ENCODE measurements at places on chromosomes 13 and 19.

- DNase-seq: no peak
These were observed 58.4 kb downstream of the MLLT1 start for GRCh38 chr19:6221220-6221877.

DNA sequence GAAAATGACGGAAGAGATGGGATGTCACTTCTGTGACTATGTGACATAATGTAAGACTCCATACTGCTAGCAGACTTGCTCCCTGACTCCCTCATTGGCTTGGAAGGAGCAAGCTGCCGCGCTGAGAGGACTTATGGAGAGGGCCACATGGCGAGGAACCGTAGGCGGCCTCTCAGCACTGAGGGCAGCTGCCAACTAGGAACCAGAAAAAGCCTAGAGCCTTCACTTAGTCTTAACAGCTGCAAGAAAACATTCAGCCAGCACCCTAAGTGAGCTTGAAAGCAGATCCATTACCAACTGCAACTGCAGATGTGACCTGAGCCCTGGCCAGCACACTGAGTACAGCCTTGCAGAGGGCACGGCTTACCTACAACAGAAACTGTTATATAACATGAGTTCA, 33.9 kb downstream of the USP12 start:
- DNase-seq: no peak

DNA sequence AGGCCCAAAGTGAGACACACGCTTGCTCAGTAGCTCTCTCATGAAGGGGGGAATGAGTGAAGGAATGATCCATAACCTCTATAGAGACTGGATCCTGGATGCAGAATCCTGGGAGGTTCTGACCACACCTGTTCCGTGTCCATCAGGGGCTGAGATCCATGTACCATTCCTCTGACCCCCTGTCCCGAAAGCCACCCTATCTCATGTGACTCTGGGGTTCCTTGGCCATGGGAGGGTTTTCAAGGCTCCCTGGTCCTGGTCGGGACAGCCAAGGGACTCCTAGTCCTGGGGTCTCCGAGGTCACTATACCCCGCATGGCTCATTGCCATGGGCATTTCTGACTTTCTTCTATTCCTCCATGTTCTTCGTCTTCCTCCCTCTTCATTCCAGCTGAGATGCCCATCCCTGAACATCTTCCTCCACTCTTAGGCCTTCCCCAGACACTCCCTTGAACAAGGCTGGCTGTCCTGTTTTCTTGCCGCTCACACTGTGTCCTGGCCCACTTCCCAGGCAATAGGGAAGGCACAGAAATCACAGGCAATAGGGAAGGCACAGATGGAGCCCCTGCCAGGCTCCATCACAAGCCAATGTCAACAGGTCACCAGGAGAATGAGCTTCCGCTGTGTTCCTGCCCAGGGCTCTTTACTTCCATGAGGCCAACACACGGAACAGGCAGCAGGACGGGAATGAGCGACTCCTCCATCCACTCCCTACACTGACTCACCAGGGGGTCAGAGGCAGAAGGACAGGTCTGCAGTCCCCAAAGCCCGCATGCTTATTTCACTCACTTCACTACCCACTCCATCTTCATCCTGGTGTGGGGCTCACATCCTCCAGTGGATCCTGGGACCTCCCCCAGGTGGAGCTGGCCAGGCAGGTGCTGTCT, 3.2 kb downstream of the CEACAM5 start:
- DNase-seq: no peak

DNA sequence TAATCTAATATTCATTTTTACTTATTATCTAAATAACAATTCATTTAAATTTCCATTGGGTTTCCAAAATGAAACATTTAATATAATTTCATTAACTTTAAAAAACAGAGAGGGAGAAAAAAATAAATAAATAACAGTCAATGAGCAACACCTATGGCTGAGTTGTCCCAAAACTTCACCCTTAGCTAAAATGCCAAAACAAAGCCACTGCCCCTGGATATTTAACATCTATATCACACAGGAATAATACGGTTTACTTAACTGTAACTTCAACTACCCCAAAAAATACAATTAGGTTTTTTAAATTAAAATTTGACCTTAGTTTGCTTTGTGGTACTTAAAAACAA, 541 bp downstream of the ELF1 start:
- DNase-seq: no peak

DNA sequence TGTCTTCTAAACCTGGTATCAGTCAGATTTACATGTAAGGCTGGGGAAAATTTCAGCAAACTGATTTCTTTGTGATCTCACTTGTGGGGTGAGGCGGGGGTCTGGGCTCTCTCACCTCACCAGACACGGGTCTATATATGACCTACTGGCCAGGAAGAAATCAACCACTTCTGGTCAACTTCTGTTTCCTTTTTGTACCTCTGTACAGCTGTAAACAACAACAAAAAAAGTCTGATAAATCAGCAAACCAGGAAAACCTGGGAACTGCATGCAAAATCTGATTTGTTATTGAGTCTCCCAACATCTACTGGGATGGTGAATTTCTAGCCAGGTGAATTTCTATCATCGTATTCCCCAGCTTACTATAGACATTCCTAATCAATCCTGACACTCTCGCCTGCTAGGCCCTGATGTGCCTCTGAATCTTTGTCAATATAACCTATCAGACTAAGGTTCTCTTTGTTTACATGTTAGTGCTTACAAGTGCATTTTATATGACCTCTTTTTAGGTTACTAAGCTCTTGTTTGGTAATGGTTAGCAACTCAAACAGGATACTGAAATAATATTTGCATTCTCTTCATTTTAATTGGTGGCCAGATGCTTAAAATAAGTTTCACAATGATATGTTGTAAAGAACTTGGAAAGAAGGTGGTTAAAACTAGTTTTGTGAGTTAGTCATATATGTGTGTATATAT, 77.7 kb downstream of the LRRC63 start:
- no peak for DNase-seq

DNA sequence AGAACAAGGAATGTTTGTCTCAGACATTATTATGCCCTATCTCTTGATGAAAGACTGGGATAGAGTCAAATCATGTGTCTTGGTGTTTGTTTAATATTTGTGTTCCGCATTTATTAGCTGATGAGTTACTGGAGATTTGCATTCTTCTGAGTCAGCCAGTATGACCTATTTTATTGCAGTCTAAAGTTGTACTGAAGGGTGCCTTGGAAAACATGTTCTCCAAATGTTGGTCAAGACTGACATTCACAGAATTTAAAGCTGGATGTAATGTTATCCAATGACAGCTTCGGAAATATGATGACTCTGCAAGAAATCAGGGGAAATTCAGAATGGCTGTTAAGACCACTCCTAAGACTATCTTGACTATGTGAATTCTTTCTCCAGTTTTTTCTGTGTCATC, 134.0 kb downstream of the KCNRG start:
- DNase-seq: no peak

DNA sequence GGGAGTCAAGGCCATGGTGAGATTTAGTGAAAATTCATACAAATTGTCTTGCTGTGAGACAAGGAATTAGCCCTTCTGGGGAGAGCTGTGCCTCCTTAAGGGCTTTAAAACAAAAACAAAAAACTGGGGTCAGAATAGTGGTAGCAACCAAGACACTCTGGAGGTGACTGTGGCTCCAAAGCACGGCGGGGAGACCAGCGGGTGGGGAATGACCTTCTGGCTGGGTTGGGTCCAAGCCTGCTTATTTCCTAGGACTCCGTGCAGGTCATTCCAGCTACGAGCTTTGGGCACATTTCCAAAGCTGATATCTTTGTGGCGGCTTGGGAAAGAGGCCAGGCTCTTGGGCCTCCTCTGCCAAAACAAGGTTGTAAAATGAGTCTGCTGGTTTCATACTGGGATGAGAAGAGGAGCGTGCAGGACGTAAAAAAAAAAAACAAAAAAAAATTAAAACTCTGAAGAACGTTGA, 348.3 kb downstream of the UQCRFS1 start:
- DNase-seq: no peak

- DNase-seq: no peak
These were observed 84.4 kb downstream of the FAM216B start for GRCh38 chr13:42865768-42866102.

DNA sequence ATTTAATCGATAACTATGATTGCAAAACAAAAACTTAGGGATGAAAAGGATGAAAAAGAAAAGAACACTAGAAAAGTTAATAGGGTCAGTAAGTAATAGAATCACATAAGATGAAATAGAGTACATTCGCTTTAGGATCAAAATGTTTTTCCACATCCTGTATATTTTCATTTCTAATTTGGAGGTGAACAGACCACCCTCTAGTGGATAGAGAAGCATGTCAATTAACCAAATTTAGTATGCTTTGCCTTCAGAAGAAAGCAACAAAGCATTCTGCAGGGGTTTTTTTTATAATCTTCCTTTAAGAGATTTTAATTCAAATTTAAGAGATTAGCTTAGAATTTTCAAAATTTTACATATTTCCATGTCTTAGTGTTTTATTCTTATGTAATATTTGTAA, 611.0 kb upstream of the SGCG start:
- no peak for DNase-seq

- DNase-seq: no peak
These were observed 1095.4 kb upstream of the PCDH20 start for GRCh38 chr13:62510906-62511655.

- DNase-seq: no peak
These were observed 273.7 kb downstream of the FGF9 start for GRCh38 chr13:21944610-21945009.

DNA sequence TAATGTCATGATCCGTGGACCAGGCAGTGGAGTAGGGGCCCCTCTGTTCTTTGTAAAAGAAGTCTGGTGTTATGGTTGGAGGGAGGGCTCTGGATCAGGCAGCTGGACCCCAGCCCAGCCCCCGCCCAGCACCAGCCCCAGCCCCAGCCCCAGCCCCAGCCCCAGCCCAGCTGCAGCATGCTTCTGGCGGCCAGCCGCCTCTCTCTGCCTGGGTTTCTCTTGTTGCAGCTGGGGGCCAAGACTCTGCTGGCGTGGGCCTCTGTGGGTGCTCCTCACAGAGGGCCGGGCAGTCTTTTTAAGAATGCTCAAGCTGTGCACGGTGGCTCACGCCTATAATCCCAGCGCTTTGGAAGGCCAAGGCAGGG, 17.9 kb downstream of the DOT1L start:
- no peak for DNase-seq

DNA sequence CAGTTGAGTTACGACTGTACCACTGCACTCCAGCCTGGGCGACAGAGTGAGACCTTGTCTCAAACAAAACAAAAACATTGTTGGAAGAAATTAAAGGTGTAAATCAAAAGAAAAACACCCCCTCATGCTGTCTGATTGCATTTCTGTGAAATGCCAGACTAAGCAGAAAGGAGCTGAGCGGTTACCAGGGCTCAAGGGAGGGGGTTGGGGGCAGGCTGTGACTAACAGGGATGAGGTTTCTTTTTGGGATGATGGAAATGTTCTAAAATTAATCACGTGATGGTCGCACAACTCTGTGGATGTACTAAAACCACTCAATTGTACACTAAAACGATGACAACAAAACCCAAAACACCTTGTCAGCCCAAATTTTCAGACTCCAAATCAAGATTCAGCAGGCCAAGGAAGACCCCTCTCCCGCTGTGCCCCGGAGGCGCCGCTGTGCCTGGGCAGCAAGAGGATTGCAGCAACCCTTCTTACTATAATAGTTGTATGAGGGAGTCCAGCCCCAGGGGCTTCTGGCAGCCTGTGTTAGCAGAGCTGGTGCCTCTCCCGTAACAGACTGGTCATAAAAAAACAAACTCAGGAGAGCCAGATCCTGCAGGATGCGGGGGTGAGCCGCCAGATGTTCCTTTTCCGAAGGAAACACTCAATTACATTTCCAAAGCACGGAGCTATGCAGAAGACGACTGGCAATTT, 20.9 kb downstream of the CAPS start:
- DNase-seq: no peak

GRCh38 chr13:77599351-77599750, 63.8 kb downstream of the SCEL start:
- no peak for DNase-seq

DNA sequence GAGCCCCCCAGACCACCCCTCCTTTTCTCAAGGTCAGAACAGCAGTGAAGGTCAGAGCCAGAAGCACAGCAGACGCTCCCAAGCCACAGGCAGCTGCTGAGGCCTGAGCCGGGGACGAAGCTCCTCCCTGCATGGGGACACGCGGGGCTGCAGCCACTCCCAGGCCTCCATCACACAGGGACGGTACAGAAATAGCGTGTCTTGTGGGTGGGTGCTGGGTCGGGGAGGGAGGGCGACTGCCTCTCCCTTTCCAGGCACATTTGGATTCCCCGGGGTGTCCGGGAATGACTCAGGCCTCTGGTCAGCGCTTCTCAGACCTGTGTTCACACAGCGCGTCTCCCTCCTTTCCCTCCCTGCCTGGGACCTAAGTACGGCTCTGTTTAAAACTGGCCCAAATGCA, 33.2 kb downstream of the RASA3 start:
- DNase-seq: no peak

DNA sequence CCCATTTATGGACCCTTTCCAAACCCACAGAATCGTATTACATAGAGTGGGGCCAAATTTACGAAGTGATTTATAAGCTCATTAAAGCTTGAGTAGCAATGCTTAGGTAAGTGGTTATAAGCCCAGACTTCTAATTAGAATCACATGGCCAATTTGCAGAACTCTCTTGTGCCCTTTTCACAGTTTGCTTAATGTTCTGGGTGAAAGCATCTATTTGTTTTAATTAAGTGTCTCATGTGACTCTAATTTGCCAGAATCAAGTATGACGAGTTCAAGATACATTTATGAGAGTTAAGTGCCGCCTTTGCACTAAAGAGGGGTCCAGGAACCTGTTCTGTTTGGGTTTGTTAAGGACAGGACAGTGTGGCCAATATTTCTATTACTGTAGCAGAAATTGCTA, 46.0 kb upstream of the ZNF681 start:
- DNase-seq: no peak

DNA sequence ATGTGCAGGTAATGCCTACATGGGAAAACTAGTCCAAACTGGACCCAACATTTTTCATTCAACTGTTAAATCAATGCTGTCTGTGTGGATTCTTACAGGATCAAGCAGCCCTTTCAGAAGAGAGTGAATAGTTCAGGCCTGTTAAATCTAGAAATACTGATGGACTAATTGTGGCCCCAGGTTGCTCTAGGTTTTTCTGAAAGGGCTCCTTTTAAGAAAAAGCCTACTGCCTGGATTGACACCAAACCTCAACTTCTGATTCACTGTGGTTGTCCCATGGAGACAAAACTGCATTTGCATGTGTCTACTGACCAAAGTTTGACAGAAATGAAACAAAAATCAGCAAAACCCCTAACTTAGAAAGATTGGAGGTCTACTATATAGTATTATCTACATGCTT, 437.0 kb downstream of the KLF12 start:
- no peak for DNase-seq

GRCh38 chr19:56477429-56478338, 539 bp upstream of the ZNF667 start:
- peak; percentile 55 for DNase-seq

- DNase-seq: no peak
These were observed 10.7 kb upstream of the CACNG6 start for GRCh38 chr19:53980539-53981375.
